ENCODE measurements at places on chromosomes 16 and 17.
A peak's percentile ranks its signal among the peaks of the same experiment; 100 is the strongest.

- DNase-seq: no peak
Measured at GRCh38 chr17:80262291-80262690, 1.6 kb downstream of the RNF213 start.

DNA sequence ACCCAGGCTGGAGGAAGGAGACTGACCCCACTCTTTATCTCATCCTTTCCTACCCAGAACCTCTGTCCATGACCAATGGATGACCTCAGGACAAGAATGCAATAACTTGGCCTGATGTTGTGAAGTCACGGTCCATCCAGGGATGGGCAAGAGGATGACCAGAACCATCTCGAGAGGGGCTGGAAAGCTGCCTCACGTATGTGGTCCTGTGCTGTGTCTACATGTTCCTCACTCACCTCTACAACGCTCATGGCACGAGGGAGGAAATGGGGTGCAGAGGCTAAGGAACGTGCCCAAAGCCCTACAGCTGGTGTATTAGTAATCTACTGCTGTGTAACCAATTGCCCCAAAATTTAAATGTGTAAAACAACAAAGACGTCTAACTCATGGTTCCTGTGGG, 7.3 kb upstream of the KCTD5 start:
- DNase-seq: no peak

- no peak for DNase-seq
Measured at GRCh38 chr17:13736916-13737315, 135.2 kb upstream of the HS3ST3A1 start.

GRCh38 chr16:89560378-89561141, at the start of gene RPL13:
TSS of gene RPL13 (plus strand) at chr16:89560682. CDS start at chr16:89560960, 278 bp downstream.
- peak; percentile 96 for DNase-seq

- no peak for DNase-seq
Measured at GRCh38 chr17:69948406-69948805, 126.6 kb upstream of the KCNJ16 start.

GRCh38 chr17:77451894-77452852, 311.4 kb downstream of the SEC14L1 start:
- no peak for DNase-seq

GRCh38 chr17:71188811-71189492, 931.9 kb upstream of the SOX9 start:
- DNase-seq: no peak

GRCh38 chr16:711548-712320, 3.2 kb upstream of the METRN start:
- peak; percentile 76 for DNase-seq

DNA sequence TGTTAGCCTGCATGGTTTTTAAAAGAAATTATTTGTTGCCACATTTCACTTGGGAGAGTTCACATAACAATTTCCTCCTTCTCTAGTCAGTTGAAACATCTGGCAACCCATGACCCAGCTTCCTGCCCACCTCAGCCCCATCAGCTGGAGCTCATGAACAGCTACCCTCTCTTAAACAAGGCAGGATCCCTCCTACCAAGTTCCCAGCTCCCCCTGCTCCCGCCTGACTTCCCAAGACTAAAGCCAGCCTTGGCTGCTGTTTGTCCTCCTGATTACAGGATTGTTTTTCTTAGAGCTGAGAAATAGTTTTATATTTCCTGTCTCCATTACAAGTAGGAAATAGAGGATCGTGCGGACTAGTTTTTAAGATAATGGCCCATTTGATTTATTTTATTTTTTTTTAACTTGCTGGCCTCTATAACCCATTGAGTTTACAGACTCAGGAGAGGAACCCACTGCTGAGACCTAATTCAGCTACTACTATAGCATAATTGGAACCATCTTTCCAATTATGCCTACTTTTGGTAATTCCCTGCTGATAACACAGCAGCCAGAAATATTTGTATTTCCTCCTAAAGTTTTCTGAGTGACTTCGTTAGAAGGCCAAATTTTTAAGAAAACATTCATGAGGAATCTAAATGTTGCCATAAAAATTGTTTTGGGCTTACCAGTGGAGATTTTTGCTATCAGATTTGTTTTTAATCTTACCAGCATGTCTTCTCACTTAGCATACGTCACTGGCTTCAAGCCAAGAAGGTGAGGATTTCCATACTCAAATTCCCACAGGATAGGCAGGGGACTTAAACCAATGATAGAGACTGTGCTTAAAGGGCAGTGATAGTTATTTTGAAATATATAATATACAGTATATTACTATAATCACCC, 90.0 kb downstream of the ELAC2 start:
- no peak for DNase-seq

- peak; percentile 80 for DNase-seq
Measured at GRCh38 chr17:63699638-63700527, at the start of gene LIMD2. TSS of gene LIMD2 (minus strand) at chr17:63700125. CDS start at chr17:63699298, 827 bp downstream.

DNA sequence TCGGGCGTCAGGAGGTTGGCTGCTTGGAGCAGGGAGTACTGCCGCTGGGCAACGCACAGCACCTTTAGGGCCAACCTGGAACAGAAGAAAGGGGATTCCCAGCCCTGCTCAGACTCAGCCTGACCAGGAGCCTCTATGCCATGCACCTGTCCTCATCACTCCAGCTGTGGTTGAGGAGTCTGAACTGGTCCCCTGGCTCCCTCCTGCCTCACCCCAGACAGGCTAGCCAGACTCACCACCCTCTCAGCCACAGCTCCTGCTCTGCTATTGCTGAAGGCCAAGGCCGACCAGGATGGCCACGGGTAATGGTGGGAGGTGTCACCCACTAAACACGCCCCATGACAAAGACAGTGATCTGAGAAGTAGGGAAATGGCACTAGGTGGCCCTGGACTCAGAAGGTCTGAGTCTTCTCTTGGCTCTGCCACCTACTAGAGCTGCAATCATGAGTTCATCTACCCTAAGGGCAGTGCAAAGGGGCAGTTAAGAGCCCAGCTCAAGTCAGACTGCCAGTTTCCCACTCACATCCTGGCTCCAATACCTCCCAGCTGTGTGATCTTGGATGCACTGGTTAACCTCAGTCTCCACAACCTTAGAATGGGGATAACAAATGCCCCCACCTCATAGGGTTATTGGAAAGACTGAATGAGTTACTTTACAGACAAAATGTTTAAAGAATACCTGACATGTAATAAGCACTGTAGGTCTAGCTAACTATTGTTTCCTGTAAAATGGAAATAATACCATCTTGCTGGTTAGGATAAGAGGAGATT, 13.8 kb upstream of the GFAP start:
- DNase-seq: no peak

DNA sequence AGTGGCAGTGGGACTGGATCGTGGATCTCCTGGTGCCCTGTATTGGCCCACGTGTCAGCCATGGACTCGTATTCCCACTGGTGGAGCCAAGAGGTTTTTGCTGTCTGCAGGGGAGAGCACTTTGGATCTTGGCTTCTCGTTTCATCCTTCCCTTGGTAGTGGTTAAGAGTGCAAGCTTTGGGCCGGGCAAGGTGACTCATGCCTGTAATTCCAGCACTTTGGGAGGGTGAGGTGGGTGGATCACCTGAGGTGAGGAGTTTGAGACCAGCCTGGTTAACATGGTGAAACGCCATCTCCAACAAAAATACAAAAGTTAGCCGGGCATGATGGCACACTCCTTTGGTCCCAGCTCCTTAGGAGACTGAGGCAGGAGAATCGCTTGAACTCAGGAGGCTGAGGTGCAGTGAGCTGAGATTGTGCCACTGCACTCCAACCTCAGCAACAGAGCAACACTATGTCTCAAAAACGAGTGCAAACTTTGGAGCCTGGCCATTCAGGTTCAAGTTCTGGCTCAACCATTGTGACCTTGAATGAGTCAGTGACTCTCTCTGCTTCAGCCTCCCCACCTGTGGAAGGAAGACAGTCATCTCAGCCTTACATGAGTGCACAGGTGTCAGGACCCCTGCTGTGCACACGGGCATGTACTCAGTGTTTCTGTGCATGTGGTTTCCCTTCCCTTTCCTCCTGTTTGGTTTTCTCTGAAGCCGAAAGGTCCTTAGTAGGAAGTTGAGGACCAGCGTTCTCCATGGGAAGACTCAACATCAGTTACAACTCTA, 57.4 kb downstream of the PLCG2 start:
- DNase-seq: no peak

DNA sequence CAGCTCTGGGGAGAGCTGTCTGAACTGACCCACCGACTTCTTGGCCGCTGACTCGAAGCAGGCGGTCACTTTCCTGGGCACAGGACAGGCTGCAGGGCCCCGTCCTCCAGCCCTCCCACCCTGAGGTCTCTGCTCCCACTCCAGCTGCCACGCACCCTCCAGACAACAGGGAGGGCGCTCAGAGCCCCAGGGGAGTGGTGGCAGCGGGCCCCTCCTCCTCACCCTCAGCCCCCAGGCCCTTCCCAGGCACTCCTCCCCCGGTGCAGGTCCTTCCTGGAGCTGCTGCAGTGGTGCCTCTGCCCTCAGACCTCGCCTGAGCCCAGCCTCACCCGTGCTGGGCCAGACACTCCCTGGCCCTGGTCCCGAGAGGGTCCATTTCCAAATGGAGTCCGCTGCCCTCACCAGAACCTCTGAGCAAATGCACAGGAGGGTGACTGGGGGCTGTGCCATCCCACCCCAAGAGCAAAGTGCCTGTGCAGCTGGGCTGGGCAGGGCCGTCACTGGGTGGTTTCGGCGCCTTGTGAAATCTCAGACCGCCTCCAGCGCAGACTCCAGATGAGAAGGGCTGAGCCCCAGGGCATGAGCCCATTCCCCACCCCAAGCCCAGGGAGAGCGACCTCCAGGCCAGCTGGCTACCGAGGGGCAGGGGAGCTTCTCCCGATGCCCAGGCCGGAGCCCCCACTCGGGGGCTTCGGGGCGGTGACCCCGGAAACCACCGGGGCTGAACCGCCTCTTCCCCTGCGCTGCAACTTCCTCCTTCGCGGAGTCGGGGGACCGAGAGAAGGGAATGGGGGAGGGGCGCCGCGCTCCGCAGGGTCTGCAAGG, 717 bp downstream of the CYBA start:
- peak; percentile 56 for DNase-seq

DNA sequence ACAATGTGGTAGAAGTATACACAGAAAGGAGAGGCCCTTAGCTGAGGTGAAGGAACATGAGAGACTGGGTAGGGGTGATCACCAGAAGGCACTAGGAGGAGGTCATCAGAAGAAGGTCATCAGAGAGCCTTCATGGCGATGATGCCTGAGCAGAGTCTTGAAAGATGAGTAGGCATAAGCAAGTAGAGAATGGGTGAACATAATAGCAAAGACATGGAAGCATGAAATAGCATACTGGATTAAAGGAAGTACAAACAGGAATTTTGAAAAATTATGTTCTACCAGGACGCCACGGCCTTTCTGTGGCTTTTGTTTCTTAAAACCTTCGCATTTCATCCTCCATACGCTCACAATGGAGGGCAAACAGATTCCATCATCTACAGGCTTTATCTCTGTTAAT, 2.9 kb downstream of the IKZF3 start:
- DNase-seq: no peak

- DNase-seq: peak; percentile 77
Measured at GRCh38 chr16:27449434-27450195, 47.6 kb downstream of the IL21R start.

- DNase-seq: peak; percentile 77
Measured at GRCh38 chr17:57995076-57995956, 7.3 kb upstream of the VEZF1 start.

DNA sequence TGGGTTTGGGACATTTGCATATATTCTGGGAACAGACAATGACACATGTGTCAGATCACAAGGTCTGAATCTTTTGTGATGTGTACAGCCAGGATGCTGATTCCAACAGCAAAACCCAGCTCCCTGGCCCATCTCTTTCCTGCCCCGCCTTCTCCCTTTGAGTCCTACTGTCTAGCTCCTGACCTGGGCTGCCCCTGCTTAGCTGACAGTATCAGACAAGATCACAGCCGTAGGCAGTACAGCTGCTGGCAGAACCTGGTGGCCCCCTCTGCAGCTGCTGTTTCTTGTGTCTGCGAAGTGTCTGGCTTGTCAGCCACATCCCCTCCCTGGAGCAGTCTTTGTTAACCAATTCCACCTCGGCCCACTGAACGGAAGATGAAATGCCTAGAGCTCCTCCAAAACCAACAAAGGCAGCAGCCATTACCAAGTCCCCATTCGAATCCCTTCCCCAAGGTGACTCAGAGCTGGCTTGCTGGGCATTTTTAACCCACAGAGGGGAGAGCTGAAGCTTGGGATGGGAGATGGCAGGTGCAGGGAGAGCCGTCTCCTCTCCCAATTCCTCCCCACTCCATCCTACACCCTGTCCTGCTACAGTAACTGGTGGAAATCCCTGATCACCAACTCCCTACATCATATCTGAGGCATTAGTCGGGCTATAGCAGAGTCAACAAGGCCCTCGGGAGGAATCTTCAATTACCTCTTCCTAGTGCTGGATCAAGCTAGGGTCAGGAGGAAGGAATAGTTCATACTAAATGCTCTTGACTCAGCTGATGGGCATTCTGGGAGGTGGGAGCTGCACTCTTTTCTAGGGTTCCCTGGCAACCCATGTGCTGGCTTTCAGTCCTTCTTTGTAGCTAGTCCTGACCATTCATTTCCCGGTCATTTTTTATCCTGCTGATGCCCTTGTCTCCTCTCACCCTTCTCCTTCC, 5.8 kb downstream of the PIPOX start:
- no peak for DNase-seq

GRCh38 chr16:68369697-68370580, 59.1 kb downstream of the PRMT7 start:
- DNase-seq: no peak

DNA sequence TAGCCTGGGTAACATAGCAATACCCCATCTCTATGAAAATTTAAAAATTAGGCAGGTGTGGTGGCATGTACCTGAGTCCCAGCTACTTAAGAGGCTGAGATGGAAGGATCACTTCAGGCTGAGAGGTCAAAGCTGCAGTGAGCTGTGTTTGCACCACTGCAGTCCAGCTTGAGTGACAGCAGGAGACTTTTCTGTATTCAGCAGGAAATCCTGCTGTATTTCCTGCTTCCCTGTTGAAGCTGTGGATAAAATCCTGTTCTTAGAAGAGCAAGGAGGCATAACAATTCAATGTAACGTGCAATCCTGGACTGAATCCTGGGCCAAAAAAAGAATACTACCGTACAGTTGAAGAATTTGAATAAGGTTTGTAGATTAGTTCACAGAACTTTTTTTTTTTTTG, 62.2 kb downstream of the FBXL20 start:
- no peak for DNase-seq

DNA sequence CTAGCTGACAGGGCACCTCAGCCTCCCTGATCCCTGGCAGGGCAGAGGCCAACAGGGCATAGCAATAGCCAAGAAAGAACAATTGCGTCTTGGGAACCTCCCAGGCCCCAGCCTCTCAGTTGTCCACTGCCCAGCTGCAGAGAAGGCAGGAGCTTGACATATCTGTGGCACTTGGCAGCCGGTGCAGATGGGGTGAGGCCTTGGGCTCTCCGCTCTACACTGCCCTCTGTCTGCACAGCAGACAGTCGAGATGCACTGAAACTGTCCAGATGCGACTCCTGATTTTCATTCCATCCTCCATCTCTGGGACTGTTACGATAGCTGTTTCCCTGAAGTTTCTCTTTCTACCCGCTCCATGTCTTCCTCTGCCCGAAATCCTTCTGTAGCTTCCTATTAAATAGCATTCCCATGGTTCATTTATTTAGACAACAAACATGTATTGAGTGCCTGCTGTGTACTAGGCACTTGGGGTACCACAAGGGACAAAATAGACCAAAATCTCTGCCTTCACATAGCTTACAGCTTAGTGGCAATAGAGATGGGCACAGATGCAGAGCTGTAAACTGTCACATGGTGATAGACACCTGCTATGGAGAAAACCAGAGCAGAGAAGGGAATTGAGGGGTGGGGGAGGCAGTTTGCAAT, 3.3 kb downstream of the POLR3E start:
- peak; percentile 39 for DNase-seq

- peak; percentile 15 for DNase-seq
Measured at GRCh38 chr16:14489460-14489859, 140.6 kb downstream of the PARN start.

GRCh38 chr17:66387392-66387981, 85.1 kb downstream of the PRKCA start:
- DNase-seq: no peak

Data from CD4-positive, CD25-positive, alpha-beta regulatory T cell (primary cell).